ENCODE measurements at places on chromosomes 4 and X.

- DNase-seq = no peak
Observed at GRCh38 chrX:33357606-33358005, 146.3 kb upstream of the DMD start.

GRCh38 chr4:185215261-185215660 lies 5.9 kb downstream of the SNX25 start:
- no peak for DNase-seq

- DNase-seq = no peak
Observed at GRCh38 chrX:136714626-136715599, 65.8 kb downstream of the ARHGEF6 start.

- no peak for DNase-seq
Observed at GRCh38 chr4:63528256-63528991, 880.8 kb downstream of the TECRL start.

- DNase-seq = peak; percentile 54
Observed at GRCh38 chrX:41491267-41492004, 44.3 kb downstream of the NYX start.

GRCh38 chr4:110619463-110620247 lies 3.2 kb downstream of the PITX2 start:
- no peak for DNase-seq

- no peak for DNase-seq
Observed at GRCh38 chrX:73812256-73812655, 249.3 kb downstream of the CHIC1 start.

GRCh38 chr4:1058198-1058996 lies 47.0 kb downstream of the FGFRL1 start:
- no peak for DNase-seq

DNA sequence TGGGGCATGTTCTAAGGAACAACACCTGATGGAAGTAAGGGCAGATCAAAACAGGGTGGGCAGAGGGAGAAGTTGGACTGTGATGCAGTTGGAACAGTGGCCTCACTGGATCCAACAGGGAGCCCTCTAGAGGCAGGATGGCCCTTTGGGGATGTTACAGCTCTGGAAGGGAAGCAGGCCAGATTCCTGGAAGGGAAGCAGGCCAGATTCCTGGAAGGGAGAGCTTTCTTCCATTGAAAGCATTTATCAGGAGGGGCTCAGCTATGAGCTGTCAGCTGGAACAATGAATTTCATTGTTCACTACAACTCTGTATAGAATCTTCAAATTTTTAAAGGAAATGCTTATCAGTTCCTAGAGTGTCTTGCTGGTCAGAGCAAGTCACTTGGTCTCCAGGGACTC lies 17.7 kb downstream of the IL15 start:
- peak; percentile 74 for DNase-seq

DNA sequence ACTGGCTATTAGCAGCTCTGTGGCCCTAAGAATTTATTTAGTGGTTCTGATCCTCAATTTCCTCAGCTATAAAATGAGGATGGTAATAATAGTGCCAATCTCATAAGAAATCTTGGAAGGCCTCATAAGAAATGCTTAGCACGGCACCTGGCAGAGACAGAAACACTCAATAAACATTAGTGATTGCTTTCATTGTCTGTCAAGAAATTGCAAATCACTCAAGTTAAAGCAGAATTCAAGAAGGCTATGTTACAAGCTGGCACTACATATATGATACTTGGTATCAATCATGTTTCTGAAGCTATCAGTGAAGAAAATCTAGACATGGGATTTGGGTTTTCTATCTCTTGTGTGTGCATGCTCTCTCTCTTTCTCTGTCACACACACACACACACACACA lies 267.7 kb upstream of the KCNIP4 start:
- DNase-seq = no peak

DNA sequence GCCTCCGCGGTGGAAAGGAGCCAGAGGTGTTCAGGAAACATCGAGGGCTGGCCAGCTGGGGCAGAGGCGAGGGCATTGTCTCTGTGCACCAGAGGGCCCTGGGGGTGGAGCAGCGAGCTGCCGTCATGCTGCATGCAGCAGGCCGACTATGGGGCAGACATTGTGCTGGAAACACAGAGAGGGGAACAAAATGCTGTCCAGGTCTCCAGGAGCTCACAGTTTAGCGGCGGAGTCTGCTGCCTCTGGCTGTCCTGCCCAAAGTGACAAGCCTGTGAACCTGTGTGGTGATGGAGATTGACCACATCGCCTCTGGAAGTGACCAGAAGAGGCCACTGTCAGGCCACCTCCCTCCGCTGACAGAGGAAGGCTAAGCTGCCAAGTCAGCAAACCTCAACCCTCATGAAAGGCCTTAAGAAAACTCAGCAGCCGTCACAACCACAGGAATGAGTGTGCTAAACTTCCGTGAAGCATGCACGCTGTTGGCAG lies 20.1 kb upstream of the SASH3 start:
- peak; percentile 40 for DNase-seq

All from kidney capillary endothelial cell (primary cell).